Urinary bladder (tissue), 4 donors: ENCODE measurements at places on chromosomes 6 and 20. TPM values are rescaled to one million over a fixed set of nuclear protein-coding genes. Genes with fewer than 3 reads are reported as not detected.

Gene SSTR4
- 0.06 TPM for polyA plus RNA-seq

- DNase-seq = no peak
Measured at GRCh38 chr20:36254076-36254475, 17.8 kb downstream of the AAR2 start.

Gene ENPP4
- polyA plus RNA-seq = 11.6 TPM

Gene C6orf163
- polyA plus RNA-seq = 0.47 TPM

GRCh38 chr6:129705212-129705611, 4.8 kb downstream of the ARHGAP18 start:
- no peak for DNase-seq

Gene NRM
- 20.3 TPM for polyA plus RNA-seq

- no peak for DNase-seq
Measured at GRCh38 chr6:89952686-89953085, 58.4 kb downstream of the GJA10 start.

DNA sequence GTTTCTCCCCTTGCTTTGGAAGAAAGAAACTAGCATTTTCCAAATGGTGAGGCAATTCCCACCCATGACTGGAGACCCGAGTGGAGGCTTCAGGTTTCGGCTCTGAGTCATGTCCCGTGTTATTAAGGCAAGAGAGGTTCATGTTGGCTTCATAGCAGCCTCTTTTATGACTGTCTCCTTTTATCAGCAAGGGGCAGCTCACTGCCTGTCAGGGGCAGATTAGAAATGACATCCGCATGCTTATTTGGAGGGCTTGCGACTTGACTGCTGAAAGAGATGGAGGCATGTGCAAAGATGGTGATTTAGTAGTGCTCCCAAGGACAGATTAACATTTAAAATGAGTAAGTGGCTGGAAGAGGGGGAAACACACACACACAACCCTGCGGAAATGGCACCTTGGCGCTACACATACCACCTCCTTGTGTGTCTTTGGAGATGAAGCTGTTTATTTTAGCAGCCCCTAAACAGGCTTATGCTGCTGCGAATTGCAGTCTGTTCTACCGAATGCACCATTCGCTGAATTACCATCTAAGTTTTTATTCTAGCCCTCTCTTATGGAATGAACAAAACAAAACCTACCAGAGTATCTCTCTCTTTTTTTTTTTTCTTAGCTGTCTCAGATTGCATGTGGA, 52.1 kb upstream of the VSTM2L start:
- no peak for DNase-seq
